ENCODE measurements at places on chromosomes 4 and X.

DNA sequence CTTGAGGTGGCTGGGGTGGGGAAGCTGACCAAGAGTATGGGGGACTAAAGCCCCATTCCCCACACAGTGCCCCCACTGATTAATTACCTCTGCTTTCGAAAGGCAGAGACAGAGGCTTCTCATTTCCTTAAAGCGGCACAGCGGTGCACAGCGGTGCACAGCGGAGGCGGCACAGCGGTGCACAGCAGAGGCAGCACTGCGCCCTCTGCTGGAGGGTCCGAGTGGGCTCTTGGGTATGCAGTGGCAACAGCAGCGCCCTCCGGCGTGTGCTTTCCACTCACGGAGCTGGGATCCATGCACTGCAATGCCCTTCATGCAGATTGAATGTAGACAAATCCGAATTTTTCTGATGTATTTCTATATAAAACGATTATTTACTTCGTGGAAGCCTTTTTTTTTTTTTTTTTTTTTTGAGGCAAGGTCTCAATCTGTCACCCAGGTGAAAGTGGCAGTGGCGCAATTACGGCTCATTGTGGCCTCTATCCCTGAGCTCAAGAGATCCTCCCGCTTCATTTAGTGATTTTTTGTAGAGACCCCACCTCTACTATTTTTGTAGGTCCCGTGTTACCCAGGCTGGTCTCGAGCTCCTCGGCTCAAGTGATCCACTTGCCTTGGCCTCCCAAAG, 19.7 kb upstream of the PRPS2 start:
- no peak for DNase-seq

GRCh38 chr4:177322881-177323280, 13.2 kb downstream of the NEIL3 start:
- DNase-seq = no peak

DNA sequence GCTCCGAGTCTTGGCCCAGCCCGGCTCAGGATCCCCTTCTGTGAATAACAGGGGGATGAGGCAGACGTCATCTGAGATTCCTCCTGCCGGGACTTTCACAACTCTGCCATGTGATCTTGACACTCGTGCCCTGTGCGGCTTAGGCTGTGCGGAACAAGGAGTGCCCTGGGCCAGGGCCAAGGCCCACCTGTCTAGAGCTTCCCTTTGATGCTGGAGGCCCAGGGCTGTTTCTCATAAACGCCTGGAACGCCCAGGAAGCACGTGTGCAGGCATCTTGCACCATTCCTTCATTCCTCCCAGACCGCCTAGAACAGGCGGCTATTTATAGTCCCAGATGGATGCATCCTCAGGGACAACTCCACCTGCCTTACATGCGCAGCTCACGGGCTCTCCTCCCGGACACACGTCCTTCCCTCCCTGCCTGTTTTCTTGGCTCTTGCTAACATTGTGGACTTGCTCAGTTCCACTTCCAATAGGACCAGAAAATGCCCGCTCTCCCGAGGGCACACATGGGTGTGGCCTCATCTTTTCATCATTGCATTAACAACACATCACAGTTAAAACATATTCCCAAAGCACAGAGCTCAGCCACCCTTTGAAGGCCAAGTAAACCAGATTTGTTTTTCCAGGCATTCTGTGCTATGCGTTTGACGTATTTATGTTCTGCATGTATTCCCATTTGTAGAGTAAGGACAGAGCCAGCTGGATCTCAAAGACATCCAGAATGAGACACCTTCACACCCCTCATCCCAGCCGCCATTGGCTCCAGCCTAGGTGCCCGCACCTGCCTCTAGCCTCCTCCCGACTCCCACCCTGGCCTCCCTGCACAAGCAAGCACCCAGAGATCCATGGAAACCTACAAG, 57.2 kb downstream of the ABLIM2 start:
- no peak for DNase-seq

DNA sequence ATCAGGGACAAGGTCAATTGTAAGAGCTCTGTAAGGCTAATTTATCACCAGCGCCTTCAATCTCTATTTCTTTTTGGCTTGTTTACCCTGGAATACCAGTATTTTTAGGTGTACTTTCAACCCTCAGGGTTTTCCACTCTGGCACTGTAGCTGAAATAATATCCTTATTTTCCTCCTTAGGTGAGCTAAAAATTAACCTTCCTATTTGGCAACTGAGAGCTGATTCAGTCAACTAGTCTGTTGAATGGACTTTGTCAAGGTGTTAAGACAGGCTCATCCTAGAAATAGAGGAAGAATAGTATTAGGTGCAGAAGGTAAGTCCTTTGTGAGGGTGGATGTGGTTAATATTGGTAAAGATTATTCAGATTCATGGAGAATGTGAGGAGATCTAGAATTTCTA, 101.3 kb upstream of the BANK1 start:
- DNase-seq = no peak

DNA sequence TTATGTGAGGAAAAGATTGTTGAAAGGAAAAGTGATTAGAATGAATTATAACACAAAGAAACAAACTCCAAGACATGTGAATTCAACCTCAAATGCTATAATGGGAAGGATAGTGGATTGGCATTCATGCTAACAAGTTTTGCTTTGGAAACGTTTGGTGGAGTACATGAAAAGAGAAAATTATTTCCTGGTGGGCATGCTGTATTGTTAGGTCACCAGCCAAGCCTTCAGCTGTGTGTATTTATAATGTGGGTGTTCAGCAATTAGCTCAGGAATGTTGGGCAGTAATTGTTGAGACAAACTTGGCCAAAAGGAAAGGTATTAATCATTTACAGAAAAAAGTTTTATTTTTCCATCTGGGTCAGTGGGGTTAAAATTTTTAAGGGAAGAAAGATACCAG, 198.9 kb upstream of the ARSJ start:
- DNase-seq = no peak

DNA sequence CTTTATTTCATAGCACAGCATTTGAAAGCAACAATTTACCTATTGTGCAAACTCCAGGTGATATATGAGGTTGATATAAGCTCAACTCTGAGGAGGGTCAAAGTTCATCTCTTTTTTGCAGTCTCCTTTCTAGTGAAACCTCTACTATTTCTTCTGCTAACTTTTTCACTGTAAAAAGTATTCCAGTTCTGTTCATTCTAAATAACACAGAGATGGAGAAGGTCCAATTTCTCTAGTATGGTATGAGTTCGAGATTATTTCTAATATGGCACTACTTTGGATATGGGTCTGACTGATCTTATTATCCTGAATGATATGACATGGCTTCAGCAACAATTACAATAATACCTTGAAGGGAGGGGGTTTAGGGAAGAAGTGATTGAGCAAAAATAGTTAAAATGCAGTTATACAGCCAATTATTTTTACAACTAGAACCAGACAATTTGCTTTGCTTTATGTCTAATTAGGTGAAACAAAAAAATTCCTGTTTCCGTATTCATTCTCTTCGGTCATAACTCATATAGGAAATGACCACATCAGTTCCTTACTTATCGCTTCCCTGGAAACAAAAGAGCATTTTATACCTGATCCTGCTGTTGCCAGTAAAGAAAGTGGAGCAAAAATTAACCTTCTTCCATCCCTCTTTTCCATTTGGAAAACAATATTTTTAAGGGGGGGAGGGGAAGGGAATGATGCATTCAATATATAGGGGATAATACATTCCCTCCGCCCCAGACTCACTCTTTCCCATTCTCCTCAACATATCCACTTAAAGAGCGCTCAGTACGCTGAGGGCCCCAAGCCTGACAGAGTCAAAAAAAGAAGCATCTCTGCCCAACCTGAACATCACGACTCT, 1.0 kb downstream of the TBC1D9 start:
- no peak for DNase-seq

GRCh38 chr4:7003879-7004240, 39.3 kb upstream of the TADA2B start:
- DNase-seq = no peak

GRCh38 chrX:46549914-46550313, 4.7 kb upstream of the ZNF674 start:
- DNase-seq = no peak

- DNase-seq = no peak
These were observed 419.7 kb downstream of the FAT4 start for GRCh38 chr4:125734504-125734903.

DNA sequence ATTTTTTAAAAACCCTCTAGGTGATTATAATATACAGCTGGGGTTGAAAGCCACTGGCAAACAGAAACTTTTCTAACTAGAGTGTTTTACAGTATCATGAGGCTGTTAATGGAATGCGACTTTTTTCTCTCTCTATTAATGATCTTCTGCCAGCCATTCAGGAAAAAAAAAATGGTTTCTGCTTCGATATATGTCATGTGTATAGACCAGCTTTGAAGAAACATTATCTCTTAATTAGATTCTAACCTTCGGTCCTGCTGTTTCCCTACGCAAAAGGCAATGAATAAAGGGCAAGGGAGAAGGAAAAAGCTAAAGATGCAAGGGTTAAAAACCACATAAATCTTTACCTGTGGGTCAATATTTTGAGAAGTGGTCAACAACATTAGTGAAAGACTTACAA, 1662.1 kb upstream of the TENM3 start:
- DNase-seq = no peak

DNA sequence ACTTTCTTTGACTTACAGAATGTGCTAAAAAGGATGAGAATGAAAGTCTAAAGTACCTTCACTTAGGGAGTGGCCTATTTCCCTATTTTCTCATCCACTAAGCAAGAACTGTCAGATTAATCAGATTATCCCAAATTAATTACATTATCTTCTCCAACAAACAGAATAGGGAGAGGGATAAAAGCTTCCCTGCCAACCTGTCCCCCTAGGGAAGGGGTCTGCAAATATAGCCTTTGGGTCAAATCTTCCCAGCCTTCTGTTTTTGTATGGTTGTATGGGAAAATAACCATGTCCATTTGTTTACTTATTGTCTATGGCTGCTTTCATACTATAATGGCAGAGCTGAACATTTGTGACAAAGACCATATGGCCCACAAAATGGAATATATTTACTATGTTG, 57.1 kb upstream of the USP38 start:
- no peak for DNase-seq

DNA sequence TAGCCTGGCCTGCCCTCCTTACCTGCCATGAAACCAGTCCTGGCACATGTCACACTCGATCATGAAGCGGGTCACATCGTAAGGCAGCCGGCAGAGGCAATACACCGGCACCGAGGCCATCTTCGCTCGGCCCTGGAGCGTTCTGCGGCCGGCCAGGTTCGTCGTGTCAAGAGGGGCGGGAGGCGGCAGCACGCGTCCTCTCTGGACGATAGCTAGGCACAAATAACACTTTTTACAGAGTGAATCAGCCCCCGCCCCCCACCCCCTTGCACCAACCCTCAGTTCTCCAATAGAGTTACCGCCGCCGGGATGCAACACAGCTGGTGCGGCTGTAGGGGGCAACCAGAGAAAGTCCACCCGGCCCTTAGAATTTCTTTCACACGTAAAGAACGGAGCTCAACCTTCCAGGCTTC, 1.7 kb downstream of the PHF8 start:
- peak; percentile 51 for DNase-seq

GRCh38 chr4:81839347-81840042, 367.8 kb upstream of the RASGEF1B start:
- DNase-seq = no peak

DNA sequence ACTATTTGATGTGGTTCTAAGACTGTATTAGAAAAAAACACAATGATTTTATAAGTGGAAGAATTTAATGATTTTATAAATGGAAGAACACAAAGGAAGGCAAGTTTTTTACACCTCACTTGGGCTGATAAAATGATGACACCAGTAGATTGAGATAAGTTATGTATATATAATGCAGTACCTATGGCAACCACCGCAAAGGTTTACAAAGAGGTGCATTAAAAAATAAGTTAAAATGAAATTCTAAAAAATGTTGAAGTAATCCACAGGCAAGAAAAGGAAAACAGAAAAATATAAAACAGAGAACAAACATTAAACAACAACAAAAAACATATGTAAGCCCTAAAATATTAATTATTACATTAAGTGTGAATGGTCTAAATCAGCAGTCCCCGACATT, 490.9 kb upstream of the AADAT start:
- DNase-seq = no peak

- DNase-seq = peak; percentile 30
These were observed at the start of gene PLCXD1 for GRCh38 chrX:281166-281999. Gene PLCXD1, plus strand, starts transcription at chrX:281381. Its CDS starts 2,807 bp downstream, at chrX:284188.
